ENCODE measurements at places on chromosomes 3 and 15. TPM values are rescaled to one million over a fixed set of nuclear protein-coding genes. Genes with fewer than 3 reads are reported as not detected.

DNA sequence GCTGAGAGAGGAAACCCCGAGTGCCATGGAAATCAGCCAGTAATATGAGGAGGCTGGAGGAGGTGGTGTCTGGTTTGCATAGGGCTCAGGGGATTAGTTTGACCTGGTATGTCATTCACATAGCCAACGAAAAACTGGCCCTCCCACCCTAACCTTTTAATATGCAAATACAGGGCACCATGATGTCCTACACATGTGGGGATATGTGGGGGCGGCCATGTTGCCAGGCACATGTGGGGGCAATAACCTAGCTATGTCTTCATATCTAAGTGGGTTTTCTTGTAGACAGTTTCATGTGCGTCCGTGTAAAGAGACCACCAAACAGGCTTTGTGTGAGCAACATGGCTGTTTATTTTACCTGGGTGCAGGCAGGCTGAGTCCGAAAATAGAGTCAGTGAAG is 110.1 kb downstream of the MOBP start:
- H3K27ac ChIP-seq = no peak overlapping the region
- H3K36me3 ChIP-seq = no peaks in the 10 kb centered on the region
- DNase-seq = no peak
- H3K4me1 ChIP-seq = no peaks in the 10 kb centered on the region

GRCh38 chr3:196203846-196204245 is 7.4 kb downstream of the ZDHHC19 start:
- no peak overlapping the region for H3K4me3 ChIP-seq
- H3K4me1 ChIP-seq = no peaks in the 10 kb centered on the region

DNA sequence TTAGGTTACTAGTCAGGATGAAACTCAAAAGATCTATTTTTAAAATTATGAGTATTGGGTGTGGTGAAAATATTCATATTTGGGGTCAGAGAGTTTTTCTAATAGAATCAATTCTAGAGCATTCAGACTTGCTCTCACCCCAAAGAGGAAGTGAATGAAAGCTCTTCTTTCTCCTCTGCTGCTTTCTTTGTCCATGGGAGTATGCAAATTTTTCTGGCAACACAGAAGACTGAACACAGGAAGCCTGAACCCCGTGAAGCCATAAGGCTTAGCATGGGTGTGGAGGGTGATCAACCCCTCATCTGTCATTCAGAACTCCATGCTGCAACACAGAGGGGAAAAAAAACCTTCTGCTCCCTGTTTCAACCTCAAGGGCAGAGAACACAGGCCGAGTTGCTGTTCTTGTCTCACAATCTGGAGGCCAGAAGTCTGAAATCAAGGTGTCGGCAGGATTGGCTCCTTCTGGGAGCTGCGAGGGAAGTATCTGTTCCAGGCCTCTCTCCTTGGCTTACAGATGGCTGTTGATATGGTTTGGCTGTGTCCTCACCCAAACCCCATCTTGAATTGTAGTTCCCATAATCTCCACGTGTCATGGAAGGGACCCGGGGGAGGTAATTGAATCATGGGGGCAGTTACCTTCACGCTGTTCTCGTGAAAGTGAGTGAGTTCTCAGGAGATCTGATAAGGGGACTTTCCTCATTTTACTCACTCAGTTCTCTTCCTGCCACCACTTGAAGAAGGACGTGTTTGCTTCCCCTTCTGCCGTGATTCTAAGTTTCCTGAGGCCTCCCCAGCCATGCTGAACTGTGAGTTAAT is 33.7 kb upstream of the CD47 start:
- H3K27me3 ChIP-seq = no peaks in the 10 kb centered on the region
- H3K36me3 ChIP-seq = no peaks in the 10 kb centered on the region
- H3K27ac ChIP-seq = peak overlapping the region; percentile 24
- DNase-seq = no peak
- peaks cover 29% of the 10 kb centered on the region for H3K4me1 ChIP-seq
- H3K4me3 ChIP-seq = no peak overlapping the region

CYP8B1 gene
- total RNA-seq = not detected

DNA sequence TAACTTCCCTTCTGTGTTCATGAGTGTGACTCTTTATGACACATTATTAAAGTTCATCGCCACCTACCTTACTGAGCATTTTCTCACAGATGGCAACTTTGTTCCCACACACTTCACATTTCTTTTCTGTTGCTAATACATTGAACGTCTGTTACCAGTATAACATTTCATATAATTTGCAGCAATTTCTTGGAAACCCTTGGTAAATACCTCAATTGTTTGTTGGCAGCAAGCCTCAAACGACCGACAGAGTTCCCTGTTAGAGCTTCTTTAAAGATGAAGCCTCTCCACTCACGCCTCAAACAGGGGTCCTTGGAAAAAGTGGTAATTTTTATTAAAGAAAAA is 3.2 kb upstream of the CHSY1 start:
- peaks cover 20% of the 10 kb centered on the region for H3K27me3 ChIP-seq
- H3K4me3 ChIP-seq = no peak overlapping the region
- peaks cover 40% of the 10 kb centered on the region for H3K4me1 ChIP-seq
- no peaks in the 10 kb centered on the region for H3K36me3 ChIP-seq
- DNase-seq = no peak

CCDC80 gene
- total RNA-seq = 174 TPM

THUMPD3 gene
- total RNA-seq = 56.8 TPM

DNA sequence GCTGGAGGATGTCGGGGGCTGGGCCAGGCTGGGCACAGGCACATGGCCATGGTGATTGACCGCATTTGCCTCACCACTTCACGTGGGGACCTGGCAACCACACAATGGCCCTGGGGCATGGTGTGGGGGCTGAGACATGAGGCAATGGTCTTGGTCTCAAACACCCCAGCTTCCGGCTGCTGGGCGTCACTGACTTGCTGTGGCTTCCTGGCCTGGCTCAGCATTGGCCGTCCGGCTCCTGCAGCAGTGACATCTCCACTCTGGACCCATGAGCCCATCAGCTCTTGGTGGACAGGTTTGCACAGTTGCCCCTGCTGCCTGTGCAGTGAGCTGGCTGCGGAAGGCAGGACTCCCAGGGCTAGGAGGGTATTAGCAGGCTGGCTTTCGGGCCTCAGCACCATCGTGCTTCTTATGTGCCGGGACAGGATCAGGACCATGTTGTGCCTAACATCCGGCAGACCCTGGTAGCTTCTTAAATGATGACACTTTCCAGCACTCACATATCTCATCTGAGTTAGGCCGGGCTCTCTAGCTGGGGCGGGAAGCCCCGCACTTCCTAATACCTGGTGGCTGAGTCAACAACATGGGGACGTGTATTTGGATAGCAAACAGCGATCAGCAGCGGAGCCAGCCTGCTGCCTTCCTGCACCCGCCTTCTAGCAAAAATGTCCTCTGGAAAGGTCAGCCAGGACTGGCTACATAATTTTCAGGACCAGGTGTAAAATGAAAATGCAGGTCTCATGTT is 34.1 kb downstream of the ZNF710 start:
- no peak for DNase-seq
- no peaks in the 10 kb centered on the region for H3K36me3 ChIP-seq
- H3K4me1 ChIP-seq = peaks cover 65% of the 10 kb centered on the region
- H3K27ac ChIP-seq = peak overlapping the region; percentile 90
- peak overlapping the region; percentile 65 for H3K4me3 ChIP-seq

- no peak overlapping the region for H3K4me3 ChIP-seq
- H3K4me1 ChIP-seq = peaks cover 38% of the 10 kb centered on the region
- no peaks in the 10 kb centered on the region for H3K27me3 ChIP-seq
- no peak overlapping the region for H3K27ac ChIP-seq
- H3K36me3 ChIP-seq = no peaks in the 10 kb centered on the region
These were observed 11.5 kb downstream of the CSK start for GRCh38 chr15:74793135-74794028.

- DNase-seq = no peak
- H3K27me3 ChIP-seq = no peaks in the 10 kb centered on the region
- peaks cover 28% of the 10 kb centered on the region for H3K36me3 ChIP-seq
- H3K27ac ChIP-seq = no peak overlapping the region
- H3K4me3 ChIP-seq = no peak overlapping the region
- H3K4me1 ChIP-seq = no peaks in the 10 kb centered on the region
These were observed 27.8 kb upstream of the IGDCC4 start for GRCh38 chr15:65450556-65450955.

MAP2K5 gene
- 13.3 TPM for total RNA-seq

- no peaks in the 10 kb centered on the region for H3K36me3 ChIP-seq
- peak overlapping the region; percentile 16 for H3K27ac ChIP-seq
- H3K4me3 ChIP-seq = no peak overlapping the region
- peaks cover 26% of the 10 kb centered on the region for H3K4me1 ChIP-seq
- DNase-seq = peak; percentile 77
These were observed 205.7 kb upstream of the ZPLD1 start for GRCh38 chr3:102229062-102229655.

- DNase-seq = no peak
- no peak overlapping the region for H3K27ac ChIP-seq
- H3K27me3 ChIP-seq = no peaks in the 10 kb centered on the region
- no peaks in the 10 kb centered on the region for H3K4me1 ChIP-seq
These were observed 24.1 kb upstream of the SENP5 start for GRCh38 chr3:196843435-196844110.

- peaks cover 6% of the 10 kb centered on the region for H3K27me3 ChIP-seq
- no peak for DNase-seq
- H3K4me1 ChIP-seq = no peaks in the 10 kb centered on the region
- H3K36me3 ChIP-seq = peaks cover 6% of the 10 kb centered on the region
- H3K27ac ChIP-seq = no peak overlapping the region
These were observed 314.7 kb upstream of the ICE2 start for GRCh38 chr15:60793656-60794055.

RARB gene
- total RNA-seq = 28.2 TPM

DNA sequence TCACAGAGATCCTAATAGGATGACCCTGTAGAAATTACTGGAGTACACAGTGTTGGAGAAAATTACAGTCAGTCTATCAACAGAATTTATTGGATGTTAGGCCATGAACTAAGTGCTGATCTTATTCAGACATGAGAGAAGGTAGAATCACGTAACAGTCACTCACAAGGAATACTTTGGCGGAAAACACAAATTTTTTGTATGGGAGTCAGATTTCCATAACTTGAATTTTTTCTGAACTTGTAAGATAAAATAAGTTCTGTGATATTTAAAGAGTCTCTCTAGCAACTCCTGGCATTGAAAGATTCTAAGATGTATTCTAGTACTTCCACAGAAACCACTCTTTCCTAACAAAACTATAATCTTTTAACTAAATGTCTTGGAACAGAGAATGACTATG is 178.8 kb upstream of the MME start:
- H3K4me3 ChIP-seq = no peak overlapping the region
- no peak for DNase-seq
- no peaks in the 10 kb centered on the region for H3K36me3 ChIP-seq
- no peaks in the 10 kb centered on the region for H3K27me3 ChIP-seq
- no peak overlapping the region for H3K27ac ChIP-seq

GRCh38 chr15:31383139-31383538 is 56.5 kb downstream of the KLF13 start:
- H3K4me1 ChIP-seq = peaks cover 8% of the 10 kb centered on the region
- no peak for DNase-seq
- H3K4me3 ChIP-seq = no peak overlapping the region
- H3K27ac ChIP-seq = peak overlapping the region; percentile 64

SAXO2 gene
- 5.8 TPM for total RNA-seq

DNA sequence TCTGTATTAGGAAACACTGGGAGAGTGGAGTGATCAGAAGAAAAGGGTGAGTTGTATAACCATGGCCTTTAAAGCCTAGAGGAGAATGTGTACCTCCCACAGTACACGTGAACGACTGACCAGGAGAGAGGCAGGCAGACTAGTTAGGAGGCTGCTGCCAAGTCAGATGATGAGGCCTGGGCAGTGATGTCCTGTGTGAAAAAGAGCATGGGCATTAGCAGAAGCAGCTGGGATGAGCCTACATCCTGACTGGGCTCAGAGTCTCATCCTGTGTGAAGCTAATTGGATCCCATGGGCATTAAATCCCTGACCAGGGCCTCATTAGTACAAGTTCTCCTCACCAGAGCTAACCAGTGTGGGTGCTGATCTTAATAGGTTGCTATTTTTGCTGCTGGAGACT is 89.1 kb upstream of the SLC2A2 start:
- DNase-seq = no peak

NOX5 gene
- total RNA-seq = 0.12 TPM

GRCh38 chr3:54251705-54252104 is 129.4 kb downstream of the CACNA2D3 start:
- no peaks in the 10 kb centered on the region for H3K36me3 ChIP-seq
- no peak overlapping the region for H3K4me3 ChIP-seq
- no peak for DNase-seq

DNA sequence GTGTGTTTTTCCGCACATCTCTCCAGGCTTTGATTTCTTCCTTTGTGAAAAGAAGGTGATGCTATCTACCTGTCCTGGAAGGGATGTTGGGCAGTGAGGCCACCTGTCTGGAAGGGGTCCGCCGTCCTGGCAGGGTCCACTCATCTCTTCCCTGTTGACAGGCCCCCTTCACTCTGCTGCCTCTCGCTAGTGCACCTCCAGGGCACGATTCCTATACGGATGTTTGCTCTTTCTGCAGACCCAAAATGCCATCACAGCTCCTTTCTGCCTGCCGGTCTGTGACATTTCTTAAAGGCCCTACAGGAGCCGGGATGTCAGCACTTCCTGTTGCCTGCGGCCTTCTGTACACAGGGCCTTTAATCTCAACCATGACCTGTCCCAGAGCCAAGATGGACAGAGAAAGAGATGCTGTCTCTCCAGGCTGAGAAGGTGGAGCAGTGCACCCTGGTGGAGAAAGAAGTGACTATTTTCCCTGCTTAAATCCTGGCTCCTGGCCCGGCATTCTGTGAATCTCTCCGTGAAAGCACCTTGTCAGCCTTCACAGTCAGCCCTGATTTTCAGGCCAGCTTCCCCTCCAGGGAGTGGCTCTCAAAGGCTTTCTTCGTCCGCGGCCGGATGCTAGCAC is 7.4 kb downstream of the FAM3D start:
- no peak overlapping the region for H3K27ac ChIP-seq
- no peak for DNase-seq
- peaks cover 11% of the 10 kb centered on the region for H3K4me1 ChIP-seq
- peaks cover 15% of the 10 kb centered on the region for H3K27me3 ChIP-seq
- no peaks in the 10 kb centered on the region for H3K36me3 ChIP-seq
- no peak overlapping the region for H3K4me3 ChIP-seq

GALNT15 gene
- 0.17 TPM for total RNA-seq

GPR149 gene
- 0.14 TPM for total RNA-seq

- H3K36me3 ChIP-seq = peaks cover 13% of the 10 kb centered on the region
- H3K4me3 ChIP-seq = no peak overlapping the region
- H3K27me3 ChIP-seq = no peaks in the 10 kb centered on the region
These were observed 22.7 kb downstream of the ST6GAL1 start for GRCh38 chr3:186953011-186953487.

EXD1 gene
- total RNA-seq = not detected

DNA sequence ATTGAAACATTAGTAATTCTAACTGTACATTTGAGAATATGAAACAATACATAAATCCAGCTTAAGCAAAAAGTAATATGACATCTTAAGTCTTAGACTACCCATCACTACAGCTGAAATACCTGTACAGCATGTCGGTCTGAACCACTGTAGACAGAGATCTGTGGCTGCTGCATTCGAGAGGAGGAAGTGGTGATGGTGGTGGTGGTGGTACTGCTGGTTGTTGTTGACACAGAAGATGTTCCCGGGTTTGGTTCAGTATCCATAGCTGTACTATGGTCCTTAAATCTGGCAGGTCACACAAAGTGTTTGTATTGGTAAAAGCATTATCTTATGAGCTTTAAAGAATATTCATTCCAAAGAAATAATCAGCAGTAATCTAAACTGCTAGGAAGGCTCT is 2.9 kb downstream of the PHC3 start:
- H3K27ac ChIP-seq = no peak overlapping the region
- H3K4me3 ChIP-seq = peak overlapping the region; percentile 28
- H3K36me3 ChIP-seq = peaks cover 37% of the 10 kb centered on the region
- peaks cover 16% of the 10 kb centered on the region for H3K4me1 ChIP-seq

- H3K27ac ChIP-seq = peak overlapping the region; percentile 48
- no peak overlapping the region for H3K4me3 ChIP-seq
- no peaks in the 10 kb centered on the region for H3K27me3 ChIP-seq
- peaks cover 13% of the 10 kb centered on the region for H3K36me3 ChIP-seq
- H3K4me1 ChIP-seq = peaks cover 6% of the 10 kb centered on the region
These were observed 22.4 kb upstream of the MEIS2 start for GRCh38 chr15:37122703-37123102.

Data from type B pancreatic cell (in vitro differentiated cells).